ENCODE measurements at places on chromosomes 3 and 15.

DNA sequence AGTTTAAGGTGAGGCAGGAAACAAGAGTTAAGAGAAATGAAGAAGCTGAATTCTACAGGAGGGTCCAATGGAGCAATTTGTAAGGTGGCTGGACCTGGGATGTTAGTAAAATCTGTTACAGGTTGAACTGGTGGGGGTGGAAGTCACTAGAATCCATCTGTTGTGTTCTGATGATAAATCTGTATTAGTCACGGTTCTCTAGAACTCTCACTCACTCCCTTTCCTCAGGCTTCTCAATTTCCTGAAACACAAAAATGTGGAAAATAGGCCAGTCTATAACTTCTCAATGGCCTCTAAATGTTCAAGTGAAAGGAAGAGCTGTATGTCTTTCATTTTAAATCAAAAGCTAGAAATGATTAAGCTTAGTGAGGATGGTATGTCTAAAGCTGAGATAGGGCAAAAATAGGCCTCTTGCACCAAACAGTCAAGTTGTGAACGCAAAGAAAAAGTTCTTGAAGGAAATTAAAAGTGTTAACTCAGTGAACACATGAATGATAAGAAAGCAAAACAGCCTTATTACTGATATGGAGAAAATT lies 180.2 kb upstream of the CBLB start:
- DNase-seq, result no peak

DNA sequence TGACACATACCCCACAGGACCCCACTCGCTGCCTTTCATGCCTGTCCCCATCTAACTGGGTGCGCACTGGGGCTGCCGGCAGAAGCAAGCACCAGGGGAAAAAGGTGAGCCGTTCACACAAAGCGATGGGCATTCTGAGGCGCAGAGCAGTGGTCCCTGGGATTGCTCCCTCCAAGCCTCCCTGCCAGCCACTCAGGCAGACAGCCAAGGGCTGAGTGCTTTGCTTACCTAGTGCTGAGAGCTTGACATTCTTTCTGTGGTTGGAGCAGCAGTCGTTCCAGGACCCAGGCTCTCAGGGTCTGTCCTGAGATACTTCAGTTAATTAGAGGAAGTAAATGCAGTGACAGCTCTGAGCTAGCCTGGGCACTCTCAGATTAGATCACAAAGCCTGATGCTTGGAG lies 5.7 kb downstream of the ESYT3 start:
- no peak for DNase-seq

DNA sequence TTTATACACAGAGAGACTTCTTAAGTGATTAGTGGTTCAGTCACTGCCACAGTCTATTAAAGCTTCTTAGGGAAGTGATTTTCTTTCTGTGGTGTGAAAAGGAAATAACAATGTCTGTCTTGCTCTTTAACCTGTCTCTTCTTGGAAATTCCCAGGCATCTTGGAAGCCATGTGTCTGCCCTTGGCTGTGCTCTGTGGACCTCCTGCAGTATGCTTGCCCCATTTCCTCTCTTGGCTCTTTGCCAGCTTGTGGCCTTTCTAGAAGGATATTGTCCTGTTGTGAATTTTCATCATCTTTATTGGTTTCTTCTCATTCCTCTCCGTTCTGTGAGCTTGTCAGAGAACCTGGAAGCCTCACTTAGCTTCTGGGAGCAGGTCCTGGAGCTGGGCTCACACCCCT lies 338.4 kb upstream of the C2CD4B start:
- DNase-seq, result no peak

DNA sequence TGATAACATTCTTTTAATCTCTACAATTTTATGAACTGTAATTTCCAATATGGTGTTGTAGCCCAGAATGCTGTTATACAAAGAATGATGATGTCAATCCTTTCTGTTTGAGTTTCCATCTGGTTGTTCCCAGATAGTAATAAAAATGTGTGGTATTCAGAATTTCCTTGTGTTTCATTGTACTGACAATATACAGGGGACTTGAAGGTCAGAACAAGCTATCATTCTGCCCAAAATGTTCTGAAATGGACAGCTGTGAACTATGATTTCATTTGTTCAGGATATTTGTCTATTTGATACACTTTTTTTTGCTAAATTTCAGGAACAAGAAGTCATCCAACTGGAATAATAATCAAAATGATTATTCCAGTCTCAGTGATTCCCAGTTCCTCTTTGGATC lies 40.8 kb downstream of the C3orf62 start:
- no peak for DNase-seq

Data from stimulated activated CD8-positive, alpha-beta memory T cell treated with anti-CD3 and anti-CD28 coated beads, Interleukin-7, amount 100 ng/mL, for 1 hour (primary cell).